ENCODE measurements at places on chromosomes 2 and 18. TPM values are rescaled to one million over a fixed set of nuclear protein-coding genes. Genes with fewer than 3 reads are reported as not detected.

The THOC1 gene
- total RNA-seq: 49.4 TPM

The EML4 gene
- total RNA-seq: 88.0 TPM

The XDH gene
- not detected for total RNA-seq

The GAL3ST2 gene
- 0.34 TPM for total RNA-seq

The CCDC88A gene
- 12.0 TPM for total RNA-seq

DNA sequence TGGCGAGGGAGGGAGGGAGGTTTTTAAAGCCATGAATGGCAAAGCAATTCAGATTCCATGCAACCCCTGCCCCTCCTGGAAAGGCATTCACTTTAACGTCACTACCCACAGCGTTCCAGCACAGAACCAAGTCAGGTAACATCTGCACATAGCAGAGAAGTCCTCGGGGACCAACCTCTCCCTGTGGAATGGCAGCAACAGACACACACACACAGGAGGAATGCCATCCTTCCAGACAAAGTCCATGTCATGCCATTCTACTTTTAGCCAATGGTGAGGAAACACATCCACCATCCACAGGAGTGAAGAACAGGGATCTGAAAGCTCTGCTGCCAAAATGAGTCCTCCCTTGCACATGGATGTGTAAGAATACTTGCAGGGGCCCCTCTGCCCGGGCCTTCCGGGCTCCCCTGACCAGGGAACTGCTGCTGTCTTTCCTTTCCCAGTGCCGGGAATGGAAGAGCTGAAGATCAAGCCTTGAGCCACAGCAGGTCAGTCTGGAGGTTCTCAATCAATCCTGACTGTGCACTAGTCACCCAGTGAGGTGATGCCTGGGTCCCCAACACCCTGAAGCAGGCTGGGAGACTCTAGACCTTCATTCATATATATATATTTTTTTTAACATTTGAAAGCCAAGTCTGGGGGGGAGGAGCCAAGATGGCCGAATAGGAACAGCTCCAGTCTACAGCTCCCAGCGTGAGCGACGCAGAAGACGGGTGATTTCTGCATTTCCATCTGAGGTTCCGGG, 63.7 kb downstream of the UXS1 start:
- peaks cover 35% of the 10 kb centered on the region for H3K36me3 ChIP-seq
- H3K4me1 ChIP-seq: peaks cover 8% of the 10 kb centered on the region
- DNase-seq: no peak
- H3K27me3 ChIP-seq: no peaks in the 10 kb centered on the region
- no peak overlapping the region for H3K4me3 ChIP-seq

DNA sequence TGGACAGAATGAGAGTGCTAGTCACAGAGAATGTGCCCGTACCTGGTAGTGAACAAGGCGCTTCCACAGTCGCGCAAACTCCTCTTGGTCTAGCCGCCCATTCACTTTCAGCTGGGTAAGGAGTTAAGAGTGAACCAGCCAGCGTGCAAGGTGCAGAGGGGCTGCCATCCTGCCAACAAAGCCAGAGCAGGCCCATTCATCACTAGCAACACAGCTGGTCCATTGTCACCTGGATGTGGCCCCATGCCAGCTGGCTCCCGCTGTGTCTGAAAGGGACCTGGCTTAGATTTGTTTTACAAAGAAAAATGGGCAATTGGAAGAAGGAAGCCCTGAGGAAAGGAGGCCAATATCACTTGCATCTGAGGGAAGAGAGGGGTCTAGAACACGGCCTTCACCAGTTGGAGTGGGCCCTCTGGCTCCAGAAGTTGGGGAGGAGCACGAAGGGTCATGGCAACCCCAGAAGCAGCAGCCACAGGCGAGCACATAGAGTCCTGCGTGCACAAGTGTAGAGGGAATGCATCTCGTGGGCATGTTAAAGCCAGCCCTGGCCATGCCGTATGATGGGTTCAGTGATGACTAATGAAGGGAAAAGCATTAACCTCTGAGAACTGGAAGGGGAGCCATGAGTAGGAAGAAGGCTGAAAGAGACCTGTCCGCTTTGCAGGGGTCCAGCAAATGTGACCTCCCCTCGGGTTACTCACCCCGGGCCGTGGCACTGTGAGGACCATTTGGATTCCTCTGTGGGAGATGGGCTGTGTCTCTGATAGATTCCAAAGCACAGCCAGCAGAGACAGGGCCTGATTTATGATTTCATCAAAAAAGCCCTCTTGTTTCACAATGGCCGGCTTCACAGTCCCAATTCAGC, 70.6 kb downstream of the CAPN13 start:
- no peak for DNase-seq
- no peaks in the 10 kb centered on the region for H3K4me1 ChIP-seq
- no peaks in the 10 kb centered on the region for H3K27me3 ChIP-seq

DNA sequence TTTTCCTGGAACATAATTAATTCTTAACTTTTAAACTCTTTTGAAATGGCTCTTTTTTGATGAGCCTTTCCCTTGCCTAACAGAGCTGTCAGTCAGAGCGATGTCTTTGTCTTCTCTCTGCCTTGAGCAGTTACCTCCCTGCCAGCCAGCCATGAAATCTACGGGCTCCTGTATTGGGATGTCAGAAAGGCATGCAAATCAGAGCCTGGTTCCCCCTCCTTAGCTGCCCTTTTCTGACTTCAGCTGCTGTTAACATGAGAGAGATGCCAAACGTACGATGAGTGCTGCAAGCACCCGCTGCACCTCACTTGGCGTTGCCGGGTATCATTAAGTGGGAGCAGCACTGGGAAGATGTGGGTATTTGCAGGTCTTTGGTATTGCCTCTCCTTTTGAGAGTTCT, 131.4 kb upstream of the BOD1L2 start:
- H3K4me1 ChIP-seq: peaks cover 24% of the 10 kb centered on the region
- no peak for DNase-seq
- no peaks in the 10 kb centered on the region for H3K36me3 ChIP-seq
- H3K27ac ChIP-seq: no peak overlapping the region
- no peak overlapping the region for H3K4me3 ChIP-seq

DNA sequence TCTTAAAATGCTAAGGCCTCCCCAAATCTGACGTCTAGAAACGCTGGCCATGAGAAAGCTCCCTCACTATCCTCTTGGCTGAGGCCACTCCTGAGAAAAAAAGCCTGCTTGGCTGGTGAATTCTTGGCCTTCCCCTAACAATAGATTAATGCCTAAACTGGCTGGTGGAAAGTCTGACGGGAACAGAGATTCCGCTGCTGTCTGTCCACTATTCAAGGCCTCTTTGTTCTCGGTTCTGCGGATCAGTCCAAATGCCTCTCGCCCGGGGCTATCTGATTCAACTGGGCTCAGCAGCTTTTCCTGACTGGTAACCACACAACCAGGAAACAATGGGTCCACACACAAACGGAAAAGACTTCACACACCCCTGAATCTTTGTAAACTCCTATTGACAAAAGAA, 27.2 kb downstream of the PXDN start:
- H3K27me3 ChIP-seq: no peaks in the 10 kb centered on the region
- no peak overlapping the region for H3K4me3 ChIP-seq
- no peak overlapping the region for H3K27ac ChIP-seq
- H3K36me3 ChIP-seq: no peaks in the 10 kb centered on the region

GRCh38 chr2:217339753-217340152, 479.9 kb upstream of the TNP1 start:
- no peak for DNase-seq
- no peak overlapping the region for H3K4me3 ChIP-seq
- H3K4me1 ChIP-seq: no peaks in the 10 kb centered on the region
- H3K36me3 ChIP-seq: no peaks in the 10 kb centered on the region

DNA sequence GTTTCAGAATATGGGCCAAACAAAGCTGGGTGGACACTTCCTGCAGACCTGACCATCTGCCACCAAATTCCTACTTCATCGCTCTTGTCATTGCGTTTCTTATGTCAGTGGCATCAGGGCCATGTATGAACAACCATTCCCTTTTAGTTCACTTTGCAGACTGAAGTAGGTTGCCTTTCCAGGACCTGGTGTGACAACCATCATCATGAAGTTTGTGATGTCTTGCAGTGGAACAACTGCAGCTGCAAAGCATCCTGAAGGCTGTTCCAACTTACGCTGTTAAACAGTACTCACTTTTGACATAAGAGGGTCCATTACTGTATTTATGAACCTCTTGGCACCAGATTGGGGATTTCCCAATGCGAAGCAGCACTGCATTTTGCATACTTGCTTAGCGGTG, 511.6 kb downstream of the ARHGAP15 start:
- no peak overlapping the region for H3K27ac ChIP-seq
- no peaks in the 10 kb centered on the region for H3K27me3 ChIP-seq
- H3K4me1 ChIP-seq: no peaks in the 10 kb centered on the region
- DNase-seq: no peak
